ENCODE measurements at places on chromosomes 7 and 10.

DNA sequence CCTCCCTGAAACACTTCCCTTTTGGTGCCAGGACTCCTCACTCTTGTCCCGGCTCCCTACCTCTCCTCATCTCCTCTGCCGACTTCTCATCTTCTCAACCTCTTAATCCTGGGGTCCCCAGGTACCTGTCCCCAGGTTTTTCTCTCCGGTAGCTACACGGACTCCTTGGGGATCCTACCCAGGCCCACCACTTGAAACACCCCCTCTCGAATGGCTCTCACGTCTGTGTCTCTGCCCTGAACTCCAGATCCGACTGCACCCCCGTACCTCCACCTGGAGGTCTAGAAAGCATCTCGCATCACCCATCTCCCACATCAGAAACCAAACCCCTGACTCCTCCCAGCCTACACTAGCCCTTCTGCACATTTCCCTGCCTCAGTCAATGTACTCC is 4.8 kb downstream of the TBATA start:
- DNase-seq: no peak

DNA sequence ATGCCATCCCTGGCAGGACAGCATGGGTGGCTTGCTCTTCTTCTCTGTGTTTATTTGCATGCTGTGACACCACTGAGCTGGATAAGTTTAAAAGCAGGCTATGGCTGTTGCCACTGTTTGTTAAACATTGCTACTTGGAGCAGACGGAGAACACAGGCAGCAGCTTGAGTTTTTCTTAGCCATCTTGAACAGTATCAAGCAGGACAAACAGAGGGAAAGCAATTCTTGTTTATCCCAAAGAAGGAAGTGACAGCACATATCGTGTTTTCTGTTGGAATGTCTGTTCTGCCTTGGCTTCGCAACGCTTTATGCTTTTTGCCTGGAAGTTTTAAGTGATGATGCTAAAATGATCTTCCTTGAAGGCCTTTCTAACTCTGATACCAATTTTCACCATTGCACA is 73.8 kb downstream of the MKX start:
- no peak for DNase-seq

- DNase-seq: no peak
Measured at GRCh38 chr7:156071612-156072011, 259.3 kb upstream of the SHH start.

DNA sequence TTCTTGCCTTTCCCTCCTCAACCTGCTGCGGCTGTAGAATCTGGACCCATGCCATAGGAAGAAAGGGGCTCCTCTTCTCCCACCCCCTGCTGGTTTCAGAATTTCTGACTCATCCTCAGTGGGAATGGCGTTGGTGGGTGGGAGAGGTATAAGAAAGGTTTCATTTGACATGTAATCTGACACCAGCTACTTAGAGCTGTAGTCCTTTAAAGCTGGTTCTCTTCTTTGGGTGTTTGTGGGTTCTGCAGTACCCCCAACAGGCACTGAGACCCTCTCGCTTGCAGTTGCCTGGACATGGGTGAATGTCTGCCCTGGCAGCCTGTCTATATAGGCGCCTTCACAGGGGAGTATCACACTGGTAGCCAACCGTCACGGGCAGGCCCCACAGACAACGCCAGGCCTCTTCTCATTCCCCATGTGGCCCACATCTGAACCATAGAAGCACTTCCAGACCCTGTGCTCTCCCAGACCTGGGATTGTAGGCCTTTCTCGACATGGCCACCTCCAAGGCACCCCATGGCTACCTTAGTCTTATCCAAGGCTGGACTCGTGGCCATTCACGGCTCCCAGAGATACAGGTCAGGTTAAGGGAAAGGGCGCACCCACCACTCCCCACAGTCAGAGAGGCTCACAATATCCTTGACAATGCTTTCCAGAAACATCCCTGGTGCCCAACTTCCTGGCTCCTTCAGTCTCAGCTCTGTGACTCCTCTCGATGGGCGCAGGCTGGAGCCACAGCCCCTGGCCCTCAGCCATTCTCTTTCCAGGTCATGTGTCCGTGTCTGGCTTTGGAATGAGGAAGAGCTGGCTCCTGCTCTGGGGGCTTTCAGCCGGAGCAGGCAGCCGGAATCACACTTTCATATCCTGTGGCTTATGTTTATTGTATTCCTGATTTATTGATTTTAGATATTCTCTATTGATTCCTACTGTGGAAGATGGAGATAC is 17.5 kb downstream of the ZNF862 start:
- no peak for DNase-seq

DNA sequence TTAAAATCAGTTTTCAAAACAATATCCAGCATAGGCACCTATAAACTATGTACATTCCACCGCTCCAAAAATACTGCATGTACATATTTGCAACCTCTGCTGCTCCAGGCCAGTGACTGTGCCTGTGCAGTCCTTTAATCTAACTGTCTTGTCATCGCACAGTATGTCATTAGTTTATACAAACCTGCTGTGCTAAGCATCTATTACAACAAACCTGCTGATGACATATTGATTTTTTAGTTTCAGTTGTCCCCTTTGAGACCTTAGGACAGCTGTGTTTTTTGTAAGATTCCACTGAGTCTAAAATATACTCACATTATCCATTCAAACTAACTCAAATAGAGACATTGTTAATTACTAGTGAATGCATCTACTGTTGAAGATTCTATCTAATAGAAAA is 33.1 kb downstream of the SEMA3C start:
- no peak for DNase-seq

Measured in activated T-cell treated with anti-CD3 and anti-CD28 coated beads, Interleukin-2, amount 50 U/mL, for 4 hours (primary cell).